ENCODE measurements at places on chromosomes 12 and 14.

DNA sequence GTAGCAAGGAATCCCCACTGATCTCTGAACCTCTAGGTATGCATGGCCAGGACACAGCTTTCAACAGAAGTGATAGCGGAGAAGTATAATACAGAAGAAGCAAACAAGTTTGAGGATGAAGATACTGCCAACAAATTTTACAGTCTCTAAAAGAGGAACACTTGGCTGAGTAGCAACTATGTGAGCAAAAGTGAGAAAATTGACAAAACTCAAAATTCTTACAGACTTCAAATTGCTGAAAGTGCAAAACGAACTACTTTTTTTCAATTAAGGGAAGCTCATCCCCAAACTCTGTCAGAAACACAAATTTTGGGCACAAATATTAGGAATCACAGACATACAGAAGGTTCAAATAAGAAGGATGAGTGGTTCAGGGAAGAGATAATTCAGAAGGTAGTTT is 1324.6 kb downstream of the LRFN5 start:
- DNase-seq = no peak

- no peak for DNase-seq
These were observed 161.9 kb upstream of the WSCD2 start for GRCh38 chr12:107967170-107967569.

GRCh38 chr14:82126006-82126405 is 592.4 kb upstream of the SEL1L start:
- no peak for DNase-seq

DNA sequence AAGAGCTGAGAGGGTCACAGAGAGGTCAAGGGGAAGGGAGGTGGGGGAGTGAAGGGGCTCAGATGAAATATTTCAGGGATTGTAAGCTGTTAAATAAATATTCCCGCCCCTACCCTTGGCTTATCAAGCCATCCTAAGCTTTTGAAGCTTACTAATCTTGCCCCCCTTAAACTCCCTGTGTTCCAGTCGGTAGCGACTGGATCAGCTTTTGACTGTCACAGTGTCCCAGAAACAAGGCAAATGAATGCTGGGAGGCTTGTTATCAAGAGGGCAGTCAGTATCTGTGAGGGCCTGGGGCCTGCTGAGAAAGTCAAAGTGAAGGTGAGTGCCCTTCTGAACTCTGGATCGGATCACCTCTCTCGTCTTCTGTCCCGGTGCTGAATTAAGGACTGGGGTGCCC is 128.1 kb downstream of the DACT1 start:
- DNase-seq = no peak

DNA sequence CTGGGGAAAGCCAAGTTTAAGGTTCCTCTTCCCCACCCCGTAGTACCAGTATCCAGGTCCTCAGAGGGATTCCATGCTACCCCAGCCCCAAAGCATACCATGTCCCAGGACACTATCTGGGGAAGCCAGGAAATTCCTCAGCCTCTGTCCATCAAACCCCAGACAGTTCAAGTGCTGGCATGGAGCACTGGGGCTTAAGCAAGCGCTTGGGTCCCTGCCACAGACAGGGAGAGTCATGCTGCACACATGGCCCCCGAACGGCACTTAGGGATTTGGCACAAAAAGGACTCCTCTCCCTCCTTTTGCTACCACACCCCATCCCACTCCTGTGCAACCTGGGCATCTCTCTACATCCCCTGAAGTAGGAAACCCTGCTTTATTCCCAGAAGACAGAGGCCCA is 21.8 kb downstream of the ADCY6 start:
- DNase-seq = no peak

DNA sequence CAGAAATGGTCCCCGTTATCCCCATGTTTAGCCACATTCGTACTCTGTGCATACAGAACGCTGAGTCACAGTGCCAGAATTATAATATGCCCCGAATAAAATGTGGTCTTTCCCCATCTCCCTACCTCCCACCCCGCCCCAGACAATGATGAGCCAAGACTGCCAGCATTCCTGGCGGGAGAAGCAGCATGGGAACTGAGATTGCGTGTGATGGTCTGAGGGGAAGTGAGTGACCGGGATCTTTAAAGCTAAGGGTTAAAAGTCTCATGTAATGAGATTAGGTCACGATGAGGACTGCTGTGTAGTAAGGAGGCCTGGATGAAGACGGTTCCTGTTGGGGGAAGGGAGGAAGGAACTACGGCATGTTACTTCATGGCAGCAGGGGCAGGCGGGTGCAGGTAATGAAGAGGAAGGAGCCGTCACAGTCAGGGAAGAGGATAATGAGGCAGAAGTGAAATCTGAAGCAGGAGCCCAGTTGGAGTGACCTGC is 243.3 kb upstream of the FKBP4 start:
- DNase-seq = no peak

Measured in AG04449 (cell line).